ENCODE measurements at places on chromosomes 2 and 18.

GRCh38 chr18:22106536-22107292 lies 62.7 kb upstream of the GATA6 start:
- DNase-seq: no peak

DNA sequence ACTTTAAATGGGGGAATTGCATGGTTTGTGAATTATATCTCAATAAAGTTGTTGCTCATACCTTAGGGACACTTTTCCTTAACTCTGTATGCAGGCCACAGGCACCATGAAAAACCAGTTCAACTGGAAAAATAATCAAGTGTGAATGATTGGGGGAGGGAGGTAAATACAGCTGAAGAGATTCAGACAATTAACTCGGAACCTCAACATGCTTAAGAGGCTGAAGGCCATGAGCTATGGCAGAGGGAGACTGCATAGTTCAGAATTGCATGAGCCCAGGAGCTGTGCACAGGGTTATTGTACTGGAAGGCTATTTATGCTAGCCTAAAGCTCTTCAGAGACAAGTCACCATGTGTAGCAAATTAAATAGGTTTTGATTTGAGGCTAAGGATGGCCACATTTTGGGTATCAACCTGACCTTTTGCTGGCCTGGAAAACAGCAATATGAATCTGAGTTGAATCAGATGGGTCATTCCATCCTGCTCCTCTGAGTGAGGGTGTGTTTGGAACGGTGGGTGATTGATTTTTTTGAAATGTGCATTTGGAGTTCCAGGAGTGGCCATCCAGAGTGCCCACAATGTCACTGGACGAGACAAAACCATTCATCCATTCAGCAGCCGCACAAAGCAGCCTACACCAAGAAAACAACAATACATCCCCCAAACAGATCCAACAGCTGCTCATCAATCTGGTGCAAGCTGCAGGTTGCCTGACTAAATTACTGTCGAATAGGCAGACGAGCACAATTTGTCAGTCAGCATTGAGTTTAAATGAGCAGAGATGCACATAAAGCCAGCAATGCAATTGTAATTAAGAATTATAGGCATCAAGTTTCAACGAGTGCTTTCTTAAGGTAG lies 42.5 kb downstream of the HRH4 start:
- no peak for DNase-seq

- no peak for DNase-seq
These were observed 119.5 kb upstream of the CYRIA start for GRCh38 chr2:16785149-16785548.

DNA sequence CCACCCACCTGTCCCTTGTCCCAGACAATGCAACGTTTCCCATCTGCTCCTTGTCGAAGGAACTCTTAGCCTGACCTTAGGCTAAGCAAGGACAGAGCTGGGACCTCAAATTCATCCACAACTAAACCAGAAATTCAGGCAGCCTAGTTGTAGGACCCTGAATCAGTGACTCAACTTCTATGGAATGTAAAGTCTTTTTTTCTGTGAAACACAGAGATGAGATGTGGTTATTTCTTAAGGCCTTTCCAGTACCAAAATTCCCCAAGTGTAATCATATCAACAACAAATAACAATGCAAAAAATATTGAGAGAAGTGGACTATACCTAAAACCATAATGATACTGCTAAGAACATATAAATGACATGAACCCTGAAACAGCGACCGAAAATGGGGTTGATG lies 46.7 kb downstream of the EN1 start:
- no peak for DNase-seq

- peak; percentile 63 for DNase-seq
These were observed 52.8 kb downstream of the RPL37A start for GRCh38 chr2:216551234-216552068.

DNA sequence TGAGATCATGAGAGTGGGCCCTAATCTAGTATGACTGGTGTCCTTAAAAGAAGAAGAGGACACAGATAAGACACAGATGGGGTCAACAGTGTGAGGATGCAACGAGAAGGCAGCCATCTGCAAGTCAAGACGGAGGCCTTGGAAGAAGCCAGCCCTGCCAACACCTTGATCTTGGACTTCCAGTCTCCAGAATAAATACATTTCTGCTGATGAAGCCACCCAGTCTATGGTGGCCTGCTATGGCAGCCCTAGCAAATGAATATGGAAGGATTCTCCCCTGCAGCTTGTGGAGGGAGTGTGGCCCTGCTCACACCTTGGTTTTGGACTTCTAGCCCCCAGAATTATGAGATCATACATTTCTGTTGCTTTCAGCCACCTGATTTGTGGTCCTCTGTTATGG lies 12.3 kb downstream of the CTIF start:
- DNase-seq: no peak

DNA sequence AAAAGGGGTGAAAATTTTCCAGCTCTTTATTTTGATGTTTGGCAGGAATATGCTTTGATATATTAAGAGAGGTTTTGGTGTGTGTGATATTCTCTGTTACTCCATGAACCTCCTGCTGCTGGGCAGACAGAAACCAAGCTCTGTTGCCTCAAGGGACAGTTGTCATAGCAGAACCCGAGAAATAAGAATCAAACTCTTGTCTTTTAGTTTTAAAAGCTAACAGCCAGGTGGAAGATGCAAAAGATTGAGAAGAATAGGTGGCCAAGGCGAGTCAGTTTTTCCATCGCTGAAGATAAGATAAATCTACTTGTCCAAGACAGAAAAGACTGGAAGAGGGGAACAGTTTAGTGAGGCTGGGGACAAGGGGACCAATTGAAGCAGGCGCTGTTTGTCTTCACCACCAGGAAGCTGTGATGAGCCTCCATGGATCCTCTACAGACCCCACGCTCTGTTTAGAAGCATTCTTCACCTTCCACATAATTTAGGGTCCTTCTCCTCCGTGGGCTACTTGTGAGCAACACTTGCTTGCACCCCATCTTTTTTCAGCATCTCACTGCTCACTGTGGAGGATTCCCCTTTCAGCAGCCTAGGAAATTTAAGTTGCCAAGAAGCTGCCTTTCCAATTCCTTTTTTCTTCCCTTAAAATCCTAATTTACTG lies 23.9 kb downstream of the PMAIP1 start:
- no peak for DNase-seq

- DNase-seq: peak; percentile 15
These were observed 8.4 kb downstream of the CASP10 start for GRCh38 chr2:201191132-201191875.

GRCh38 chr2:150639383-150639782 lies 151.9 kb upstream of the RND3 start:
- no peak for DNase-seq

DNA sequence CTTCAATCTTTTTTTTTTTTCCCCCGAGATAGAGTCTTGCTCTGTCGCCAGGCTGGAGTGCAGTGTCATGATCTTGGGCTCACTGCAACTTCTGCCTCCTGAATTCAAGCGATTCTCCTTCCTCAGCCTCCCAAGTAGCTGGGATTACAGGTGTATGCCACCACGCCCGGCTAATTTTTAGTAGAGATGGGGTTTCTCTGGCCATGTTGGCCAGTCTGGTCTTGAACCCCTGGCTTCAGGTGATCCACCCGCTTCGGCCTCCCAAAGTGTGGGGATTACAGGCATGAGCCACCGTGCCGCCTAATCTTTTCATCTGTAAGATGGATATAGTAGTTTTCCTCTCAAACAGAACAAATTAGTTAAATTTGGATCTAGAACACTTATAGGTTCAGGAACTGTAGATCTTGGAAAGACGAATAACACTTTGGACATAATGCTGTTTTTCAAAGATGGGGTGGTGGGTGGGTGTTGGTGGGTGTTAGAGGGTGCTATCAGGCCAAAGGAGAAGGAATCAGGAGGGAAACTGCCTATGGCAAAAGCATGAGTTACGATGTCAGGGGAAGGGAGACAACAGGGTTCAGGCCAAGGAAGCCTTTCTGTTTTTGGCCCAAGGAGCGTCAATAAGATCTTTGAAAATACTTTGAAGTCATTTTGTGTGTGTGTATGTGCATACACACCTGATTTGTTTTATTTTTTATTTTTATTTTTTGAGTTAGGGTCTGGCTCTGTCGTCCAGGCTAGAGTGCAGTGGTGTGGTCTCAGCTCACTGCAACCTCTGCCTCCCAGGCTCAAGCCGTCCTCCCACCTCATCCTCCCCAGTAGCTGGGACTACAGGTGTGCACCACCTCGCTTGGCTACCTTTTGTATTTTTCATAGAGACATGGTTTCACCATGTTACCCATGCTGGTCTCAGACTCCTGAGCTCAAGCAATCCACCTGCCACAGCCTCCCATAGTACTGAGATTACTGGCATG lies 6.8 kb downstream of the RPL37A start:
- DNase-seq: no peak

GRCh38 chr2:189641002-189641401 lies 20.3 kb upstream of the ASNSD1 start:
- no peak for DNase-seq

- DNase-seq: no peak
These were observed 68.9 kb upstream of the CBLN2 start for GRCh38 chr18:72612894-72613533.

GRCh38 chr18:6546229-6546628 lies 131.5 kb upstream of the L3MBTL4 start:
- DNase-seq: no peak

- DNase-seq: peak; percentile 36
These were observed 17.5 kb upstream of the CDC42EP3 start for GRCh38 chr2:37688771-37689468.

DNA sequence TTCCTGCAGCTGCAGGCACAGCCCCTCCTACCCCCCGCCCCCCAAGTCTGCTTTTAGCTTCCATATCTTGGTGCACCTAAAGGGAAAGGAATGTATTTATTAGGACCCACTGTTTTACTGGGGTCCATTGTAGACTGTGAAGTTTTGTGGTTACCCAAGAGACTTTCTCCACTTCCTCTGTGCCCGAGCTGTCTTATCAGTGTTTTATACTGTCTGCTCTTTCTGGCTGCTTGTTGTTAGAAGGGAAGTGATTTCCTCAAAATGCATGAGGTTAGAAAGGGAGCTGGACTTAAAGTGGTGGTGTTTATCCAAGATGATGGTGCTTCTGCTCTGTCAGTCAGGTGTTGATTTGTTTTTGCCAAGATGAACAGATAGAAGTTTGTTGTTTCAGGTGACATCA lies 85.0 kb downstream of the PTH2R start:
- no peak for DNase-seq

DNA sequence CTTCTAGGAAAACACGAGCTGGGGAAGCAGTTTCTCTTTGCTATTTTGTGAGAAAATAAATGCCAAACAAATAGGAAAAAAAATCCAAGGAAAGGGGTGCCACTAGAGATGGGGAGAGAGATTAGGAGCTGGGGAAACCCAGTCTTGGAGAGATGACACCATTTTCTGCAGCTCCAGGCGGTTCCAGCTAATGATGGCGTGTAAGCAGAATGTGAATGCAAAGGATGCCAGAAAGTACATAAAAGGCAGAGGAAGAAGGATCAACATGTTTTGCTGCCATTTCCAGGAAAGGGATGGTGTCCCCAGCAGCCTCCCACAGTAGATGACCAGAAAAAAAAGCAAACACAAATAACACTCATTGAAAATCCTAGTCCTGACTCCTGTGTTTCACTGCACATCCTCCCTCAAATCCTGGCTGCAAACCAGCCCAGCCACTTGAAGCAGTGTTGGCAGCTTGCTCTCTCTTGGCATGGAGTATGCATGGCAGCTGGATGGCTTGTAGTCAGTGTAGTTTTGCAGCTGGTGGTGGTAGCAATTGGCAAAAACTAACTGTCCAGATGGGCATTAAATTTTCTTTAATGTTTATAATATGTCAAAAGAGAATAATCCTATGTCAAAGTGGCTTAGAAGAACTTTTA lies 93.6 kb downstream of the FTCDNL1 start:
- DNase-seq: peak; percentile 97

GRCh38 chr2:49827366-49827765 lies 673.1 kb upstream of the FSHR start:
- DNase-seq: no peak

DNA sequence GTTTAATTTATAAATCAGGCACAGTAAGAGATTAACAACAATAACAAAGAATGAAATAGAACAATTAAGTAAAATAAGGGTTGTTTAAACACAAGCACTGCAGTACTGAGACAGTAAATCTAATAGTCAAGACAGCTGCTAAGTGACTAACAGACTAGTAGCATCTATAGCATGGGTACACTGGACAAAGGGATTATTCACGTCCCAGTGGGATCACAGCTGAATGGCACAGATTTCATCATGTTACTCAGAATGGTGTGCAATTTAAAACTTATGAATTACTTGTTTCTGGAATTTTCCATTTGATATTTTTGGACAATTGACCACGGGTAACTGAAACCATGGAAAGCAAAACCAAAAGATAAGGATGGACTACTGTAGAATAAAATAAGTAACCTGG lies 161.9 kb upstream of the DAPL1 start:
- no peak for DNase-seq

GRCh38 chr2:150900913-150901312 lies 360.8 kb downstream of the RBM43 start:
- no peak for DNase-seq
